Smooth muscle cell of bladder (primary cell): ENCODE measurements at places on chromosomes 11 and 22. TPM values are rescaled to one million over a fixed set of nuclear protein-coding genes. Genes with fewer than 3 reads are reported as not detected.

OVOL1 gene
- total RNA-seq: not detected in 2 replicates

MS4A12 gene
- total RNA-seq: not detected in 2 replicates

OTOG gene
- total RNA-seq: not detected in 2 replicates

CALCA gene
- not detected in 2 replicates for total RNA-seq

FHIP1B gene
- total RNA-seq: 5.1 and 7.8 TPM in 2 replicates

PHLDA2 gene
- 1.6 and 2.4 TPM in 2 replicates for total RNA-seq

P2RY6 gene
- total RNA-seq: 0.14 and 0.18 TPM in 2 replicates

VSIG10L2 gene
- total RNA-seq: 0.14 TPM in 1 of 2 replicates, not detected in the other

SCGB1C1 gene
- total RNA-seq: not detected in 2 replicates

OR51B2 gene
- total RNA-seq: 0.18 TPM in 1 of 2 replicates, not detected in the other

ARHGAP20 gene
- total RNA-seq: 6.7 and 9.1 TPM in 2 replicates

MN1 gene
- 0.85 and 2.4 TPM in 2 replicates for total RNA-seq

RHOD gene
- total RNA-seq: 13.4 and 17.4 TPM in 2 replicates

LYVE1 gene
- total RNA-seq: under 0.01 and 0.09 TPM in 2 replicates

LPXN gene
- total RNA-seq: 4.3 and 8.1 TPM in 2 replicates

MUC5B gene
- not detected in 2 replicates for total RNA-seq

UBQLN3 gene
- total RNA-seq: under 0.01 and 0.14 TPM in 2 replicates

OR5P2 gene
- total RNA-seq: not detected in 2 replicates

MAP6 gene
- 1.4 and 1.8 TPM in 2 replicates for total RNA-seq

AIFM3 gene
- total RNA-seq: 0.57 and 1.3 TPM in 2 replicates

MLC1 gene
- total RNA-seq: 0.65 and 3.1 TPM in 2 replicates

KRTAP5-7 gene
- total RNA-seq: not detected in 2 replicates

CCDC15 gene
- total RNA-seq: 0.65 and 0.71 TPM in 2 replicates

ARL2 gene
- 77.1 and 85.5 TPM in 2 replicates for total RNA-seq

CRACR2B gene
- total RNA-seq: 0.14 and 0.65 TPM in 2 replicates

CYP2D6 gene
- 0.14 and 1.6 TPM in 2 replicates for total RNA-seq

OR52N4 gene
- total RNA-seq: not detected in 2 replicates

A4GALT gene
- 13.7 and 20.6 TPM in 2 replicates for total RNA-seq

SEC14L6 gene
- 0.14 and 0.18 TPM in 2 replicates for total RNA-seq

APOL6 gene
- 23.5 and 32.1 TPM in 2 replicates for total RNA-seq

RANGAP1 gene
- total RNA-seq: 44.9 and 45.9 TPM in 2 replicates

POU2AF2 gene
- not detected in 2 replicates for total RNA-seq

MRE11 gene
- total RNA-seq: 4.7 and 6.7 TPM in 2 replicates

TESMIN gene
- under 0.01 TPM in 1 of 2 replicates, not detected in the other for total RNA-seq

NCF4 gene
- total RNA-seq: not detected in 2 replicates

TBX10 gene
- total RNA-seq: not detected in 2 replicates

RASD2 gene
- under 0.01 and 0.46 TPM in 2 replicates for total RNA-seq

NF2 gene
- total RNA-seq: 43.7 and 58.4 TPM in 2 replicates

LDHAL6A gene
- not detected in 2 replicates for total RNA-seq

OR5D14 gene
- total RNA-seq: not detected in 2 replicates

SMIM35 gene
- not detected in 2 replicates for total RNA-seq

OR4A16 gene
- not detected in 2 replicates for total RNA-seq

OMP gene
- total RNA-seq: 0.43 TPM in 1 of 2 replicates, not detected in the other

RIMBP3B gene
- total RNA-seq: 0.14 and 0.18 TPM in 2 replicates

PGR gene
- under 0.01 TPM in 2 replicates for total RNA-seq

UPK3A gene
- total RNA-seq: not detected in 2 replicates

SMIM38 gene
- total RNA-seq: 0.14 and 0.28 TPM in 2 replicates

RASGRP2 gene
- 0.18 and 0.71 TPM in 2 replicates for total RNA-seq

YPEL1 gene
- 1.1 and 2.1 TPM in 2 replicates for total RNA-seq

OR2AG1 gene
- total RNA-seq: not detected in 2 replicates

OR4D5 gene
- total RNA-seq: under 0.01 TPM in 1 of 2 replicates, not detected in the other

APOA4 gene
- not detected in 2 replicates for total RNA-seq

CATSPER1 gene
- 0.14 TPM in 1 of 2 replicates, not detected in the other for total RNA-seq

KLHL35 gene
- 2.4 and 3.0 TPM in 2 replicates for total RNA-seq

MIOX gene
- total RNA-seq: not detected in 2 replicates

PATE4 gene
- total RNA-seq: not detected in 2 replicates

BIK gene
- not detected in 2 replicates for total RNA-seq

CALCB gene
- total RNA-seq: under 0.01 TPM in 1 of 2 replicates, not detected in the other
